ENCODE measurements at places on chromosomes 1 and 21. TPM values are rescaled to one million over a fixed set of nuclear protein-coding genes. Genes with fewer than 3 reads are reported as not detected.

- DNase-seq: no peak
These were observed 10.5 kb upstream of the OPRD1 start for GRCh38 chr1:28801461-28801860.

- DNase-seq: no peak
These were observed at the start of gene BCAR3 for GRCh38 chr1:93681101-93681988. Gene BCAR3 (minus strand): TSS chr1:93681837. CDS start chr1:93674930, 6,907 bp downstream.

DNA sequence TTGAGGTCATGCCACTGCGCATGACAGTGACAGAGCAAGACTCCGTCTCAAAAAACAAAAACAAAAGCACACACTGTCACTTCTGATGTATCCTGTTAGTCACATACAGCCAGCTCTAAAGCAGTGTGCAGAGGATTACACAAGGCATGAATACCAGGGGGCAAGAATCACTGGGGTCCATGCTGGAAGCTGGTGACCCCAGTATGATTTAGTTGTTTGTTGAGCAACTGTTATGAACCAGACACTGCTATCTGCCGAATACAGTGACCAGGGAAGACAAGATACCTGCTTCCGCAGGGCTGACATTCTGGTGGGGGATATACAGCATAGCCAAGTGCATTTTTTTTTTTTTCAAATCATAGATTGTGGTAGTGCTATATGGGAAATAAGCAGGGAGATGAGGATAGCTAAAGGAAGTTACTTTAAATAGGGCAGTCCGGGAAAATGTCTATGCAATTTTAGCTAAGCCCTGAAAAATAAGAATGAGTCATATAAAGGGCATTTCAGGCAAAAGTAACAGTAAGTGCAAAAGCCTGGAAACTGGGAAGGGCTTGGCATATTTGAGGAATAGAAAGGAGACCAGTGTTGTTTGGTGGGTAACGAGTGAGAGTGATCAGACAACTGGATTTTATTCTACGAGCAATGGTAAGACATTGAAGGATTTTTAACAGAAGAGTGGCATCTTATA is 69.7 kb downstream of the ADSS2 start:
- no peak for DNase-seq

DNA sequence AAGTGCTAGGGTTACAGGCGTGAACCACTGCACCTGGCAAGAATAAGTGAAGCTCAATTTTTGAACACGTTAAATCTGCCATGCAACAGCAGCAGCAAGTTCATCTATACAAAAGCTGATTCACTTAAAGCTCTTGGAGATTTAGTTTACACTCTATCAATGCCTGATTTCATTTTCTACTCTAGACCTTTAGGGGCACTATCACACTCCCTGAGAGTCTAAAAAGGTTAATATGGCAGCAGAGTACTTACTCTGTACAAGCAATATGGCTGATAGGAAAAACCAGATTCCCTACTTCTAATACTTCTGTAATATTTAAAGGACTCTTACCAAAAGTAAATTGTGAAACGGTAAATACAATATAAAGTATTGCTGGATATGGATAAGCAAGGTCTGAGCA is 4.8 kb downstream of the RBM34 start:
- no peak for DNase-seq

The CNR2 gene
- not detected for polyA plus RNA-seq

GRCh38 chr1:157773493-157774350 is 3.2 kb downstream of the FCRL2 start:
- DNase-seq: no peak

The CD52 gene
- polyA plus RNA-seq: not detected

The PRAMEF7 gene
- polyA plus RNA-seq: not detected

DNA sequence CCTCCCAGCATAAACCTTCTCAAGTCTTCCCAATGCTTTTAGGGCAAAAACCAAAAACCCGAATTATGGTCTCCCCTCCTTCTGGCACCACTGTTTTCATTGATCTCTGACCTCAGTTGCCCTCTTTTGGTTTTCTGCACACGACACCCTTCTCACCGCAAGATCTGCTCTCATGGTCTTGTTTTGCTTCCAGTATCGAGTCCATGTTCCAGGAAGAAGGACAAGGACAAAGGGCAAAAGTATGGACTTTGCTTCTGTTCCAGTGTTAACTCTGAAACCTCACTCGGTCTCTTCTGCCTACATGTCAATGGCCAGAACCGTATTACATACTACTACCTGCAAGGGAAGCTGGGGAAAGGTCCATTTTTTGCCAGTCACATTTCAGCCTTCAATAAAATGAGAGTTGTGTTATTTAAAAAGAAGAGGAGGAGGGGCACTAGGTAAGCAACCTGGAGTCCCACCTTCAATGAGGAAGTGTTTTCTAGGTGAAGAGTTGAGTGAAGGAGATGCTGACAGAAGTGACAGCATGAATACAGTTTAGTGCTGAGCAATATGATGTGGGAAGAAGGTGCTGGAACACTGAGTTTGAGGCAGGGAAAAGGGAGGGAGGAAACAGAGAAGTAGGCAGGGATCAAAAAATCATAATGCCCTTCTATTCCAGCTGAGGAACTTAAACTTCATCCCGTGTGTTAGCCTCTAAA is 183.4 kb downstream of the FGGY start:
- no peak for DNase-seq

DNA sequence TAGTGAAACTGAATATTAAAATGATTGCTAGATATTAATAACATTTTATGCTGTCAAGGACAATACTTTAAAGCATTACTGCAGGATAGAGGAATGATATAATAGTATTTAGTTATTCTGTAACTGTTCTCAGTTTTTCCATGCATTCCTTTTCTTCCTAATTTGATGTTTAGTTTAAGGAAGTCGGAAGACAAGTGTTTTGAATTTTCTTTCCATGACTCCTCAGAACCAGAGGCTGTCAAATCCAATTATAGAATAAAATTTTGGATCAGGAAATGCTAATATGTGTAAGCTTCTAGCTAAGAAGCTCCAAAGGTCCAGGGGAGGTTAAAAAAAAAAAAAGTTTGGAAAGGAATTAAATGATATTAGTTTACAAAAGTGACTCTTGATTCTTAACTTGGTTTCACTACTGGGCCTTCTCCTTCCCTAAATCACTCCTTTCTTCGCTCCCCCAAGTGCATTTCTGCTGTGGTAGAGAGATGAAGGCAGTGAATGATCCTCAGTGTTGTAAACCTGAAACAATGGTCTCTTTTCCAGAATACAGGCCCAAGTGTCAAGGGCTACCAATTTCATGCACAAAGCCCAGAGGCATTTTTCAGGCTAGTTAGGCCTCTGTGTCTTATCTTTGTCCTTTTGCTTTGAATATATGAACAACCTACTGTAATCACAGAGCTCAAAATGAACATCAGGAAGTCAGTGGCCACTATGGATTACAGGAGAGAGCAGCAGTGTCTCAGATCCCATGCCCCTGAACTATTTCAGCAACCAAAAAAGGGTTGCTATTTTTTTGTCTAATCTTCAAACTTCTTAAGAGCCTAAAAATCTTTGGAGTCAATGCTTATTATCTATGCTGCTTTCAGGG is 6.2 kb downstream of the ADSS2 start:
- no peak for DNase-seq

GRCh38 chr1:115505148-115505571 is 136.6 kb upstream of the VANGL1 start:
- DNase-seq: no peak

GRCh38 chr1:167860231-167860923 is 53.6 kb downstream of the ADCY10 start:
- DNase-seq: no peak
